ENCODE measurements at places on chromosomes 7 and 10.

DNA sequence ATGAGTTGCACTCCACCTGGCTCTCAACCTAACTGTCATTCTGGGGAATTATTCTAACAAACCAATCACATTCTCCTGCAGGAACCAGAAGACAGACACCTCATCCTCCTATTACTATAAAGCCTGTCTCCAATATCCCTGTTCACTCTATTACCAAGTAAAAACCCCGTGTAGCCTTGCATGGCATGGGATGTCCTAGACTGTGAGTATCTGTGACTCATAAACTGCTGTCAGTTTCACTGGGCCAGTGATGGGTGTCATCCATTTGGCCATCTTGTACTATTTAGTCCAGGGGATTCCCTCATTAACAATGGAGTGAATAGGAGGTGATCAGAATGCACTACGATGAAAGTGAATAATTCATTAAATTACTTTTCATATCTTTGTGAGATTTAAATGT, 608.7 kb downstream of the DNAJB9 start:
- H3K36me3 ChIP-seq: no peaks in the 10 kb centered on the region
- H3K4me1 ChIP-seq: no peaks in the 10 kb centered on the region
- no peak for DNase-seq
- no peak overlapping the region for H3K27ac ChIP-seq
- no peak overlapping the region for H3K4me3 ChIP-seq

GRCh38 chr7:94294471-94295131, 100.1 kb upstream of the COL1A2 start:
- no peak overlapping the region for H3K27ac ChIP-seq
- H3K36me3 ChIP-seq: no peaks in the 10 kb centered on the region
- DNase-seq: no peak
- no peaks in the 10 kb centered on the region for H3K4me1 ChIP-seq
- H3K27me3 ChIP-seq: peaks cover 11% of the 10 kb centered on the region
- H3K4me3 ChIP-seq: no peak overlapping the region

- peak; percentile 4 for DNase-seq
- no peaks in the 10 kb centered on the region for H3K36me3 ChIP-seq
- peak overlapping the region; percentile 83 for H3K27ac ChIP-seq
These were observed 135.8 kb downstream of the KCNMA1 start for GRCh38 chr10:77501846-77502261.

DNA sequence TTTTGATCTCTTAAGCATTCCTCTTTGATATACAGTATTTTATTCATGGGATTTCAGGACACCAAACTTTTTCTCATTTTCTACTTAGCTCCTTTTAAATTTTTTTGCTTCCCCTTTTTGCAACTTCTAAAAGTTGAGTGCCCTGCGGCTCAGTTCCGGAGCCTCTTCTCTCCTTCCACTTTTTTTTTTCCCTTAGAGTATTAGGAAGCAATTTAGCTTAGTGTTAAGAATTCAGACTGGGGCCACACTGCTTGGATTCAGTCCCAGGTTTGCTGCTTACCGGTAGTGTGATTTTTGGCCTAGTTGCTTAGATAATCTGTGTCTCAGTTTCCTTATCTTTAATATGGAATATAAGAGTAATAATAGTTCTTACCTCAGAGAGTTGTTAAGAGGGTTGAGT, 3.4 kb downstream of the STAM start:
- DNase-seq: no peak
- H3K36me3 ChIP-seq: peaks cover 69% of the 10 kb centered on the region
- no peaks in the 10 kb centered on the region for H3K27me3 ChIP-seq
- peaks cover 70% of the 10 kb centered on the region for H3K4me1 ChIP-seq
- peak overlapping the region; percentile 57 for H3K27ac ChIP-seq
- H3K4me3 ChIP-seq: peak overlapping the region; percentile 34

- H3K27ac ChIP-seq: no peak overlapping the region
- no peaks in the 10 kb centered on the region for H3K36me3 ChIP-seq
- no peaks in the 10 kb centered on the region for H3K27me3 ChIP-seq
- no peak for DNase-seq
These were observed 161.2 kb upstream of the WDR11 start for GRCh38 chr10:120689777-120690529.

DNA sequence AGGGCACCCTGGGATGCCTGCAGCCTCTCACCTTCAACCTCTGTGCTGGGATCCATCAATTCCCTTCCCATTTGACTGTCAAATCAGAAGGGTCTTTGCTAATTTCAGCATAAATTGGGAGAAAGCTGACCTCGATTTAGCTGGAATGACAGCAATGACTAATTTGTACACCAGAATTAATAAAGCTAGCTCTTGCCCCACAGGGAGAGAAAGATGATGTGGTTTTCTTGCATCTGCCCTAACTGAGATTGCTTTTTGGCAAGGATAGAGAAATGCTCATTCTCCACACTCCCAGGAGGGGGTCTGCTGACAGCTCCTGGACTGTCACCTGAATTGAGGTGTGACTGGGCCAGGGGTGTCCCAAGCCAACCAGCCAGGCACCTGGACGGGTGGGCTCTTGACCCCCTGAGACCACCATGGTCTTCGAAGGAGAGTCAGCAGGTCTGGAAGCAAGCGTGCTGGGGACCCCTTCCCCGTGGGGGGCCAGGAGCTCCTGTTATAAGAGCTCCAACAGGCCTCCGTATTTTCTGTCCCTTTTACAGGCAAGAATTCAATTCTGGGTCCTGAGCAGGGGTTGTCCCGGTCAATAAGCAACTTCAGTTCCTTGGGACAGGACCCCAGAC, 42.1 kb downstream of the RBM17 start:
- peak overlapping the region; percentile 25 for H3K27ac ChIP-seq
- peaks cover 48% of the 10 kb centered on the region for H3K4me1 ChIP-seq
- H3K36me3 ChIP-seq: no peaks in the 10 kb centered on the region
- peaks cover 8% of the 10 kb centered on the region for H3K27me3 ChIP-seq

GRCh38 chr10:3908183-3908582, 123.2 kb upstream of the KLF6 start:
- no peak for DNase-seq
- no peak overlapping the region for H3K27ac ChIP-seq
- H3K4me3 ChIP-seq: no peak overlapping the region
- no peaks in the 10 kb centered on the region for H3K4me1 ChIP-seq
- H3K27me3 ChIP-seq: no peaks in the 10 kb centered on the region

GRCh38 chr7:6447581-6448199, at the start of gene DAGLB:
DAGLB (minus strand) TSS chr7:6447954; CDS start chr7:6447842, 112 bp downstream.
- H3K27me3 ChIP-seq: no peaks in the 10 kb centered on the region
- peaks cover 16% of the 10 kb centered on the region for H3K4me1 ChIP-seq
- H3K4me3 ChIP-seq: peak within 1 kb of the TSS; percentile 89
- peak within 1 kb of the TSS; percentile 90 for H3K27ac ChIP-seq
- DNase-seq: peak; percentile 94

DNA sequence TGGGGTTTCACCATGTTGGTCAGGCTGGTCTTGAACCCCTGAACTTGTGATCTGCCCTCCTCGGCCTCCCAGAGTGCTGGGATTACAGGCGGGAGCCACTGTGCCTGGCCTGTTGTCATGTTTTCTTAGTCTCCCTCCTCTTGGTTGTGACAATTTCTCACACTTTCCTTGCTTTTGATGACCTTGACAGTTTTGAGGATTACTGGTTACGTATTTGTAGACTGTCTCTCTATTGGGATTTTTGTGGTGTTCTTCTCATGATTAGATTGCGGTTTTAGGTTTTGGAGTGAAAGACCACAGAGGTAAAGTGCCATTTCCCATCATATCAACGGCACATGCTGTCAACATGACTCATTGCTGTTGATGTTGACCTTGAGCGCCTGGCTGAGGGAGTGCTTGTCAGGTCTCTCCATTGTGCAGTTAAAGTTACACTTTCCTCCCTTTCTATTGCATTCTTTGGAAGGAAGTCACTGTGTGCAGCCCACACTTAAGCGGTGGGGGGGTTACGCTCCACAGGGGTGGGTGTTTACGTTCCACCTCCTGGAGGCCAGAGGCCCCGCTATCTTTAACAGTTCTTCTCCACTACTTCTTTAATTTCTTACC, 10.8 kb downstream of the NEURL1 start:
- H3K36me3 ChIP-seq: no peaks in the 10 kb centered on the region
- peaks cover 74% of the 10 kb centered on the region for H3K27me3 ChIP-seq
- peaks cover 21% of the 10 kb centered on the region for H3K4me1 ChIP-seq
- H3K4me3 ChIP-seq: no peak overlapping the region
- DNase-seq: peak; percentile 52
- H3K27ac ChIP-seq: no peak overlapping the region

DNA sequence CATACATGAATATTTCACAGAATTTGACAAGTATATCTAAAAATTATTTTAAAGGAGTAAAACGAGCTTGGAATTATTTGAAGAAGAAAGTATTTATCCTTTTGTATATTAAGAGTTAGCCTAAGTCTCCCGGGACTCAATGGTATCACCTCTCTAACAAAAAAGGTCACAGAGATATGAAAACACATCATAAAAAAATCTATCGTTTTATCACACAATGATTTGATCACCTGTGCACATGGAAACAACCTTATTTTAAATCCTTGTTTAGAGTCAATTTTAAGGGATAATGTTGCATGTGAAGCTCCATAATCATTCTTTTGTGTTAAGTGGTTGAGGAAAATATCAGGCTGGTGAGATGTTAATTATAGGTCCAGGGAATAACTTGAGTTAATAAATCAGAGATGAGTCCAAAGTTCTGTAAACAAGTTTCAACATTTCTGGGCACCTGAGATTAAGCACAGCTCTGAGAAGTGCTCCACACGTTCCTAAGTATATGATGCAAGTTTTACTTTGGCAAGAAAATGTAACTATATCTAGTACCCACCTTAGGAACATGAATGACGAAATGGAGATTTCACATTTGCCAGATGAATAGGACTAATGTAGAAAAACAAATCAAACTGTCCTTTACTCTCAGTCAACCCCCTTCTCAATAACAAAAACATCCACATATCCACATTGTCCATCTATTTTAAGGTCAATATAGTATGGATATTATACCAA, 148.5 kb upstream of the AKR1E2 start:
- no peak for DNase-seq
- no peak overlapping the region for H3K4me3 ChIP-seq
- no peak overlapping the region for H3K27ac ChIP-seq

DNA sequence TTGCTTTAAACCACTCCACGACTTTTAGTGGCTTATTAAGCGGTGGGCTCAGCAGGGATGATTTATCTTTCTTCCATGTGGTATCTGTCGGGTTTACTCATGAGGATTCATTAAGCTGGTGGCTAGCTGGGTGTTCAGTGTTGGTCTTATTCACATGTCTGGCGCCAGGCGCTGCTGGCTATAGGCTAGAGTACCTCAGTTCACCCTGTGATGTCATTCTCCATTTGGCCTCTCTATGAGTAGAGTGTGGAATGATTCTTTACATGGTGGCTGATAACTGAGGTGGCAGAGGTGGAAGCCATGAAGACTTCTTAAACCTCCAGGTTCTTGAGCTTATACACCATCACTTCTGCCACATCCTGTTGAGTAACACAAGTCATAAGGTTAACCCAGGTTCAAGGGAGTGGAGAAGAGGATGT, 115.4 kb downstream of the MLLT10 start:
- no peaks in the 10 kb centered on the region for H3K27me3 ChIP-seq
- peaks cover 21% of the 10 kb centered on the region for H3K4me1 ChIP-seq
- DNase-seq: no peak

DNA sequence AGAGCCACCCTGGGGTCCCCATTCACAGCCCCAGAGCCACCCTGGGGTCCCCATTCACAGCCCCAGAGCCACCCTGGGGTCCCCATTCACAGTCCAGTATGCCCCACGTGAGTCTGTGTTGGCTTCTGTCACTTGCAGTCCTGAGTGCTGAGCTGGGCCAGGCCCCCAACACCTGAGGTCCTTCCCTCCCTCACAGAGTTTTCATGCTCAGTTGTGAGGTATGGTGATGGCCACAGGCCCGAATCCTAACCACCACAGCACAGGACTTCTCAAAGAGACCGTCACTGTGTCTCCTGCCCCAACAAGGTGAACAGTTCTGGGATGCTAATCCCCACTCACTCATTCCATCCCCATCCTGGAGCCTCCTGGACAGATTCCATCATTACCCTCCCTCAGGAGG, 239.2 kb downstream of the PTPRN2 start:
- H3K36me3 ChIP-seq: no peaks in the 10 kb centered on the region
- no peaks in the 10 kb centered on the region for H3K27me3 ChIP-seq
- H3K4me3 ChIP-seq: no peak overlapping the region
- no peaks in the 10 kb centered on the region for H3K4me1 ChIP-seq
- no peak overlapping the region for H3K27ac ChIP-seq

DNA sequence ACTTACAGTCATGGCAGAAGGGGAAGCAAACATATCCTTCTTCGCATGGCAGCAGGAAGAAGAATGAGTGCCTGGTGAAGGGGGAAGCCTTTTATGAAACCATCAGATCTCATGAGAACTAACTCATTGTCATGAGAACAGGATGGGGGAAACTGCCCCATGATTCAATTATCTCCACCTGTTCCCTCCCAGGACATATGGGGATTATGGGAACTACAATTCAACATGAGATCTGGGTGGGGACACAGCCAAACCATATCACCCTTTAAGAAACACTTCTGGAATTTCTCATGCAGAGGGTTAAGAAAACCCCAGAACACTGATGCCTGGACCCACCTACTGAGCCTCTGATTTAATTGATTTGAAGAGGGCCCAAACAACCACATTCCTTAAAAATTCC, 63.3 kb upstream of the DNAJB12 start:
- peaks cover 31% of the 10 kb centered on the region for H3K36me3 ChIP-seq
- H3K4me3 ChIP-seq: no peak overlapping the region
- no peak overlapping the region for H3K27ac ChIP-seq
- no peak for DNase-seq

DNA sequence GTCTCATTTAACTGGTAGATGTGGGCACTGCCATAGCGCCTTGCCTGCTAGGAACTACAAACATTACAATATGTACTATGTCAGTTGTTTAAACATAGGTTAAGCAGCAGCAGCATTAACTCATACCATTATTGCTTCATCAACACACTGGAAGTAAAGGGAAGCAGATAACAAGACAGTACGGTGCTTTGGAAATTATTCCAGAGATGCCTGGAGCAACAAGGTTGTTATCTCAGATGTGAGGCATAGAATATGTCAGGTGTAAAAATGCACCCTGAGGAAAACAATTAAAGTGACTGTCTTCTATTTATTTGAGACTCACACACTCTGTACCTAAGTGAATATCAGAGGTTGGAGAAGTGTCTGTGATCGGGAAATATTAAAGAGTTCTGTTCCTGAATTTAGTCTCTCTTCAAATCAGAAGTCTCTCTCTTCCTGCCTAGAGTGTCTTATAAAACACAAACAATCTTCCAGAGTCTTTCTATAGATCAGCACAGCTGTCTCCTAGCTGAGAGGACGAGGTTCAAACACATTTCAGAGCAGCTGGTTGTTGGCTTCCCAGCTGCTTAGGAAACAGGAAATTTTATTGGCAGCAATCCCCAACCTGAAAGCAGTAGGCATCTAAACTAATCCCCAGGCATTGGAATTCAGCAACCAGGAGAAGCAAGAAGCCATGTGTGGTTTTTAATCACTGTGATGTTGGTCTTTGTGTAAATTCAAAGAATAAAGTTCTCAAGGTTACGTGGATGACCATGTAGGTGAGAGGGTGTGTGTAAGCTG, 994.4 kb upstream of the LRRTM3 start:
- H3K4me3 ChIP-seq: no peak overlapping the region
- H3K36me3 ChIP-seq: no peaks in the 10 kb centered on the region
- DNase-seq: no peak
- no peaks in the 10 kb centered on the region for H3K4me1 ChIP-seq
- H3K27me3 ChIP-seq: no peaks in the 10 kb centered on the region

GRCh38 chr10:1255600-1256431, 199.6 kb downstream of the WDR37 start:
- H3K27ac ChIP-seq: no peak overlapping the region
- H3K27me3 ChIP-seq: peaks cover 74% of the 10 kb centered on the region
- peaks cover 7% of the 10 kb centered on the region for H3K36me3 ChIP-seq
- H3K4me1 ChIP-seq: peaks cover 12% of the 10 kb centered on the region
- no peak overlapping the region for H3K4me3 ChIP-seq
